ENCODE measurements at places on chromosomes 16 and 17.

DNA sequence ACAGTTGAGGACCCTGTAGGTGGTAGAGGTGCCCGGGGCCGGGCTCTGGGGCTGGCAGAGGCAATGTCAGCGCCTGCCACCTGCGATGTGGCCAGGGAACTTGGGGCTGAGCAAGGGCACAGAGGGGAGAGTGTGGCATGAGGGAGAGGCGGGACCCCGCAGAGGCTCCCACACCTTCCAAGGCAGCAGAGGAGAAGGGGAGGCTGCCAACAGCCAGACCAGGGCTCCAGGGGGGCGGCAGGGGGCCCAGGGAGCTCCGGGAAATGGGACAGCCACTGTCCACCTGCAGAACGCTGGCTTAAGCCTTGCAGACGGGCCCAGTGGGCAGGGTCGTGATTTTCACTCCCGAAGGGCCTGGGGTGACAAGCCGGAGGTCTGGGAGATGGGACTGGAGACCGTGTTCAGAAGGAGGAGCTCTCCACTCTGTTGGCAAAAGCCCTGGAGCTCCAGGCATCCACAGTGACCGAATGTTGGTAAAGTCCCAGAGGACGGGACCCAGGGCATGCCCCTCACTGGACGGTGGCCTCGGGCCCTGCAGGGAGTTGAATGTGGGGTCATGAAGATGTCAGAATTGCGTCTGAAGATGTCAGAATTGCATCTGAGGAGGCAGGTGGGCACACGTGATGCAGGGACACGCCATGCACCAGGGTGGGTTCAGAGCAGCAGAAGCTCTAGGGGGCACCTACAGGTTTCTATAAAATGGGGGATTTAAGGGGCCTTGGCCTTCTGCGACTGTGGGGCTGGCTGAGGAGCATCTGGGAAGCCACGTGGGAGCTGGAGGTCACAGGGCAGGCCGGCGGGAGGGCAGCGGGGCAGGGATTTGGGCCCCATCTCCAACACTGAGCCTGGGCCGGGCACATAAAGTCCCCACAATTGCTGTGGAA is 18.6 kb downstream of the CD7 start:
- DNase-seq = no peak

DNA sequence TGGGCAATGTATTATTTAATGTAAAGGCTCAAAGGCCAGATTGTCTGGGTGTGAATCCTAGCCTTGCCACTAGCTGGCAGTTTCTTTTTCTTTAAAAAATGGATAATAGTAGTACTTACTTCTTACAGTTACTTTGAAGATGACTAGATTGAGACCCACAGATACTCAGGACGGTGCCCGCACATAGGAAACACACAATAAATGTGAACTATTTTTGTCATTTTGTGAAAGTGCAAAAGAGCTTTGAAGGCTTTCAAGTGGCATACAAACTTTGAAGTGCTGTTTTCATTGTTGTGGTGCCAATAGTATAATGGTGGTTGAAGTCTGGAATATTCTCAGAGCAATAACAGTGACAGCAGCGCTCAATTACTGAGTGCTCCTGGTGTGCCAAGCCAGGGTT is 63.6 kb downstream of the OTOA start:
- DNase-seq = no peak

GRCh38 chr16:88923926-88924833 is 52.8 kb downstream of the CBFA2T3 start:
- DNase-seq = no peak

GRCh38 chr17:78135858-78136500 is 5.4 kb downstream of the TMC8 start:
- DNase-seq = no peak

DNA sequence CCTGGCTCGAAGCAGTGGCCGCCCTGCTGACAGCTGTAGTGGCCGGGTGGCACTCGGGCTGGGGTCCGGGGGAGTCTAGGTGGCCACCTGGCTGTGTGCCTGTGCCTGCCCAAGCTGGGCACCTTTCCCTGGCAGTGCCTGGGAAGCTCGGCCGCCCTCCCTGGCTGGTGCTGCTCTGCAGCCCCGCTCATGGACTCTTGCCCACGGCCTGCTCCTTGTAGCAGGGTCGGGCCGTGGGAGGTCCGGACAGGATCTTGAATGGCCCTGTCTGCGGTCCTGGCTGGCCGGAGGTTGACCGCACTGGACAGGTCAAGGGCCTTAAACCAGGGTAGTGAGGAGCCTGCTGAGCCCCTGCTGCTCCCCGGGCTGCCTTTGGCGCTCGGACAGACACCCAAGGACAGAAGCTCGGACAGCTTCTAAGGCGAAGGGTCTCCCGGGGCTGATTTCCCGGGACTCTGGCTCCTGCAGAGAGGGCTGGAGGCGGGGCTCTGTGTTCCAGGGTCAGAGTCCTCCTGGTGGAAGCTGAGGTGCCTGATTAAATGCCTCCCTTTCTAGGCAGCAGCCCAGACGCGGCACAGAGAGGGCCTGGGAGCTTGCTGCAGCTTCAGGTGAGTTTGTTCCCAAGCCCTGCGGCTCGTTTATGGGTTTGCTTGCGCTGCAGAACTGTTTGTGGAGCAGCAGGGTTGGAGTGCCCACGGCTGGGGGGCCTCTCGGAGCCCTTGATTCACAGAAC is 6.0 kb downstream of the CAPN15 start:
- DNase-seq = peak; percentile 59

DNA sequence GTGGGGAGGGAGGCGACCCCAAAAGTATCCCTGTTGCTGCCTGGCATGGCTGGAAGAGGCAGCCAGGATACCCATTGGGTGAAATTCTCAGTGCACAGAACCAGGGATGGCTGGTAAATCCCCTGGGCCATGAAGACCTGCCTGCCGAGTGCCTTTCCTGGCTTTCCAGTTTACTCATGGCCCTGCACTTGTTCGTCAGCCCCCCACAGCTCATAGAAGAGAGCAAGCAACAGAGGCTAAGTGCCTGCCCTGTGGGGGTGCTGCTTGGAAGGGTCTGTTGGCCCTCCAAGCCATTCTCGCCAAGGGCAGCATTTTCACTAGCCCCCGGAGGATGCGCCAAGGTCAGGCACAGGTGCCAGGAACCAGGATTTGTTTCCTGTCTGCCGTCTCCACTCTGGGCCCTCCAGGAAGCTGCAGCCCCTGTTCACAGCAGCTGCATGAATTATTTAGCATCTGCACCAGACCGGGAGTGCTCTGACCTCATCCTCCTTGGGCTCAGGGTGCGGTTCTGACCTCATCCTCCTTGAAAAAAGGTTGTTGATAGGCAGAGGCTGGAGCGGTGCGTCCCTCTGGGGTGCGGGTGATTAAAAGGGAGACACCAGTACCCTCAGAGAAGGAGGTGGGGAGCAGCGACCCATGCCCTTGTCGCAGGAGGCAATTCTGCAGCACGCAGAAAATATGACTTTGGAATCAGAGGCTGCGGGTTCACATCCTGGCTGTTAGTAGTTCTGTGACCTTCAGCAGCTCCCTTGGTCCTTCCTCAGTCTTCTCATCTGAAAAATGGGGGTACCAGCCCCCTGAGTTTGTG is 14.2 kb upstream of the CD300A start:
- peak; percentile 28 for DNase-seq

- DNase-seq = no peak
Measured at GRCh38 chr17:35390663-35391062, 17.2 kb upstream of the SLFN11 start.

DNA sequence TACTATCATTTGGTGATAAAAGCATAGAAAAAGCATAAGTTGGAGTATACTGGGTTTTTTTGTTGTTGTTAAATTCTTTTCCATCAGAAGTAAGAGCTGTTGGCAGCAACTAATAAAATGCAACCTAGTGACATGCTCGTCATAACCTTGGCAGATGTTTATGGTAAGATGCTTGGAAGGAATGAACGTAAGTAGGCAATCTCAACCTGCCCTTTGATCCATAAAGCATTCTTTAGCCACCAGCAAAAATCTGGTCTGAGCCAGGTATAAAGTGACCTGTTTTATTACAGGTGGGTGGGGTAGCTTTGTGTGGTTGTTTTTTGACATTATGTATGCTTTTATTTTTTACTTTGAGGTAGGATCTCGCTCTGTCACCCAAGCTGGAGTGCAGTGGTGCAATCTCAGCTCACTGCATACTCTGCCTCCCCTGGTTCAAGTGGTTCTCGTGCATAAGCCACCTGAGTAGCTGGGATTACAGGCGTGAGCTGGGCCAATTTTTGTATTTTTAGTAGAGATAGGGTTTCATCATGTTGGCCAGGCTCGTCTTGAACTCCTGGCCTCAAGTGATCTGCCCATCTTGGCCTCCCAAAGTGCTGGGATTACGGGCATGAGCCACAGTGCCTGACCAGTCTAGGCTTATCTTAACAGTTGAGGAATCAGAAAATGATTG is 22.0 kb downstream of the WSB1 start:
- DNase-seq = no peak

GRCh38 chr17:9643611-9644010 is 1.7 kb upstream of the USP43 start:
- DNase-seq = no peak

- DNase-seq = no peak
Measured at GRCh38 chr17:80794281-80795089, 197.2 kb upstream of the CHMP6 start.

DNA sequence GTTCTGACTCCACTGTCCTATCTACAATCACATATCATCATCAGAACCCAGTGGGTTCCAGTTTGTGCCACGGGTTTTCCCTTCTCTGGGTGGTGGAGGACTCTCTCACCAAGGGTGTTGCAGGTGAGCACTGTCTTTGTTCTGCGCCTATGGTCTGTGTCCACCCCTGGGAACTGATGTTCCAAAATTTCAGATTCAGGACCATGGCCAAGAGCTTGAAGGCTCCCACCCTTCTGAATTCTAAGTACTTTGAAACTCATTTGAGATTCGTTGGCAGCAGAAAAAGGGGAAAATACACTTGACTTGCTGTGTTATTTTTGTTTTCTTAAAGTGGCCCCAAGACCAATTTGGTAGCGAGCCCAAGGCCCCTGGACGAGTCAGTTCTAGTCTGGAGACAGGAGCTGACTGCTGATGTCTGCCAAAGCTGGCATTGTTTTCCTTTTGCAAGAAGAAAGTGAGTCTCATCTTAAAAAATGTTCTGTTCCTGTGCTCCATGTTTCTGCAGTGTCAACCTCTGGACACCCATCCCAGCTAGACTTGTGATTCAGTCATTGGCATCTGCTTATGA is 310.9 kb downstream of the HAPSTR1 start:
- DNase-seq = no peak

DNA sequence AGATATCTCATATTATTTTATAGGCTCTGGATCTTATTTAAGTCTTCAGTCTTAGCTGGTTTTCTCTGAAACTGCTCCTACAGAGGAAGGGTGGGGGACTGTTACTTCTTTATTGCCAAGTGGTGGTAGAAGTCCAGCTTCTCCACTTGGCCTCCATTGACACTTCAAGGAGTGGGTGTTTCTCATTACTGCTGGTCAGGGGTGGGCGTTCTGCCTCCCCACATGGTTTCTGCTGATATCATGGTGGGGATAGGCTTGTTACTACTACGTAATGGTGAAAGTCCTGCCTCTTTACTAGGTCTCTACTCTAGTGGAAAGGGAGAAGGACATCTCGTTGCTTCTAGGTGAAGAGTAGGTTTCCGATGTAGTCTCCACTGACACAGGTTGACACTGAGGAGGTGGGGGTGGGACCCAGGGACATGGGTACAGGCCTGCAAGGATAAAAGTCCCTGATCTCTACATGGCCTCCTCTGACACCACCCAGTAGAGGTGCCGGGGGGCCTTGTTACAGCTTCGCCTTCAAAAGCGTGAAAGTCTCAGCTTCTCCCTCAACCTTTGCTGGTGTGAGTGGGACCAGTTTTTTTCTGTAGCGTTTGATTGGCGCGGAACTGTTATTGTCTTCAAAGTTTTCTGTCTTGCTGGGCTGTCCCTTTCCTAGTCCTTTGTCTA is 20.3 kb downstream of the PRAC1 start:
- DNase-seq = no peak

DNA sequence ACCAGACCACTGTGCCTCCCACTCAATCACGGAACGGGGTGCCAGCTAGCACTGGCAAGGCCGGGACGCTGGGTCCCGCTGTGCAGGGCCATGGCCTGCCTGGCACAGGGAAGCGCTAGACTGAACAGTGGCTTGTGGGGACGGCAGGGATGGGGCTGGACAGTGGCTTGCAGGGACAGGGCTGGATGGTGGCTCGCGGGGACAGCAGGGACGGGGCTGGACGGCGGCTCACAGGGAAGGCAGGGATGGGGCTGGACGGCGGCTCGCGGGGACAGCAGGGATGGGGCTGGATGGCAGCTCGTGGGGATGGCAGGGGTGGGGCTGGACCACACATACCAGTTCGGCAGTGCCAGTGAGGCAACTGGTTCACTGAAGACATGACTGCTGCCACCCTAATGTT is 32.6 kb downstream of the LMF1 start:
- DNase-seq = no peak

- DNase-seq = no peak
Measured at GRCh38 chr17:66684261-66684660, 150.7 kb upstream of the CACNG5 start.

DNA sequence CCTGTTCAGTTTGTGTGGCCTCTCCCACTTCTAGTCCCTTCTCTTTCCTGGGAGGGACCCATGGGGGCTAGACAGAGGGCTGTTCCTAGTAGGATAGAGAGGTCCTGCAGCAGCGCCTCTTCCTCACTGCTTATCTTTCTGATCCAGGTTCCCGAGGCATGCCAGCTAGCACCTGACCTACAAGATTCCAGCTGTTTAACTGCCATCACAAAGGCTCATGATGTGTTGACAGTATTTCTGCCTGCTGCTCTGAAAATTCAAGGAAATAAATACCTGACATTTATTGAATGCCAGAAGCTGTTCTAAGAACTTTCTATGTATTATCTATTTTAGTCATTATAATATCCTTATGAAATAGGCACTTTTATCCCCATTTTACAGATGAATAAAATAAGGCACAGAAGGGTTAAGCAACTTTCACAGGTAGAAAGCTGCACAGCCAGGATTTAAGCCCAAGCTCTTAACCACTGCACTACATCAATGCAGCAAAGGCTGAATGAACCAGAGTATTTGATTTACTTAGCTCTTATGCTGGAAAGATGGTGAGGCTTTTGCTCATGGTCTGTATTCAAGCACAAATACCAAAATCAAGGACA is 38.8 kb downstream of the HEATR6 start:
- no peak for DNase-seq

- no peak for DNase-seq
Measured at GRCh38 chr16:51140112-51140511, 11.0 kb downstream of the SALL1 start.

GRCh38 chr16:46850619-46851555 is 19.9 kb upstream of the C16orf87 start:
- no peak for DNase-seq

DNA sequence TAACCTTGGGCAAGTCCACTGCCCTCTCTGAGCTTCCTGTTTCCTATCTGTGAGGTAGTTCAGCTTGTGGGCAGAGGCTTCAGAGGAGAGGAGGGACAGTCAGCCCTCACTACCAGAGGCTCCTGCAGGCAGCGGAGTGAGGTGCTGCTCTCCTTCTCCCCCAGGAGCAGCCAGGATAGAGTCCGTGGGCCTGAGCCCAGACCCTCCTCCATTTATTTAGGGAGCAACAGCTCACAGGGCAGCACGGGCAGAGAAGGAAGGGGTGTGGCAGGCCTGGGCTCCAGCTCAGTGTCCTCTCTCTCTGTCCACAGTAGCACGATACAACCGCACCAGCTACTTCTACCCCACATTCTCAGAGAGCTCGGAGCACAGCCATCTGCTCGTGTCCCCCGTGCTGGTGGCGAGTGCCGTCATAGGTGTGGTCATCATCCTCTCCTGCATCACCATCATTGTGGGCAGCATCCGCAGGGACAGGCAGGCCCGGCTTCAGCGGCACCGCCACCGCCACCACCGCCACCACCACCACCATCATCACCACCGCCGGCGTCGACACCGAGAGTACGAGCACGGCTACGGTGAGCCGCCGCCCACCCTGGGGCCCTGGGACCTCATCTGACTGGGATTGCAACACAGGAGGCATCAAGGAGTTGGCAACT is 42.3 kb downstream of the BEAN1 start:
- DNase-seq = no peak

Data from cerebellar cortex (tissue), 1 donor.